Stimulated activated CD4-positive, alpha-beta T cell treated with anti-CD3 and anti-CD28 coated beads, Interleukin-15, amount 100 ng/mL, for 1 hour (primary cell): ENCODE measurements at places on chromosomes 11 and 22.

GRCh38 chr11:82776377-82776776 lies 42.7 kb upstream of the FAM181B start:
- DNase-seq = no peak

DNA sequence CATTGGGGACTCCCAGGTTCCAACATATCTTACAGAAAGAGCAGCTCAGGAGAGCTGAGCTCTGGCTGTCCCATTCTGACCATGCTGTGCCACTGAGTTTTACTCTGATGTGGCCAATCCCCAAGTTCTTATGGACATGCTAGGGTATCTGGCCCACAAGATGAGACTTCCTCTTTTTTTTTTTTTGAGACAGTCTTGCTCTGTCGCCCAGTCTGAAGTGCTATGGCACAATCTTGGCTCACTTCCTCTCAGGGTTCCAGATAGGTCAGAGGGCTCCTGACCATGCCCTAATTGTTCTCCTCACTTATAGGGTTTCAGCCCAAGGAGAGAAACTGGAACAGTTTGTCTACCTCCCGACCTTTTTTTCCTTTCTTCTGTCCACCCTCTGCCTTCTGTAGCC lies 152.3 kb upstream of the CCDC90B start:
- no peak for DNase-seq

GRCh38 chr11:10401256-10401655 lies 53.8 kb upstream of the AMPD3 start:
- no peak for DNase-seq

- DNase-seq = no peak
These were observed 537.5 kb downstream of the DLG2 start for GRCh38 chr11:85089654-85090053.

DNA sequence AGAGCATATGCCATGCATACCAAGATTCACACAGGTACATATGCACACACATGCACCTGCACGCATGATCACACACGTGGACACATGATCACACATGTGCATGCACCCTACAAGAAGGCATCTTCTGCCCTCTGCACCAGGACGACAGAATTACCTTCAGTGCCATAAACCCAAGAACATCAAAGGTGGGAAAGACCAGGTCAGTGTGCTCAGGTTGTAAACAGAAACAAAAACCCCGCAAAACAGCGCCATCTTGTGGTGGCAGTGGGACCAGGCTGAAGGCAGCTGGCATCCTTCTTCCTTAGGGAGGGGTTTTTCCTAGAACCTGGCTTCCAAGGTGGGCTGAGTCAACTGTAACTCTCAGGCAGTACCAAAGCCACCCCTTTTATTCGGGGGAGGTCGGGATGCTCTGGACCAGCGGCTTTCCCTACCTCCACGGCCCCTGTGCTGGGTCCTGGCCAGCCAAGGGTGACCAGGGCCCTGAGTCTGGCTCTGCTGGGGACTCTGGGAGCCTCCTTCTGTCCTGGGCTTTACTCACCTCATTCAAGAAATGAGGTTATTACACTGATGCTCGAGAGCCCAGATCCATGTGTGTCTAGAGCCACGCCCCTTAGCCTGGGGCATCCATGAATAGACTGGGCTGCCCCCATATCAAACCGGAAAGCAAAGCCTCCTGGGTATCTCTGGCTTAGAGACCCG lies 69.4 kb upstream of the FGF3 start:
- peak; percentile 42 for DNase-seq

GRCh38 chr11:69447786-69448185 lies 33.7 kb upstream of the LINC01488 start:
- no peak for DNase-seq

DNA sequence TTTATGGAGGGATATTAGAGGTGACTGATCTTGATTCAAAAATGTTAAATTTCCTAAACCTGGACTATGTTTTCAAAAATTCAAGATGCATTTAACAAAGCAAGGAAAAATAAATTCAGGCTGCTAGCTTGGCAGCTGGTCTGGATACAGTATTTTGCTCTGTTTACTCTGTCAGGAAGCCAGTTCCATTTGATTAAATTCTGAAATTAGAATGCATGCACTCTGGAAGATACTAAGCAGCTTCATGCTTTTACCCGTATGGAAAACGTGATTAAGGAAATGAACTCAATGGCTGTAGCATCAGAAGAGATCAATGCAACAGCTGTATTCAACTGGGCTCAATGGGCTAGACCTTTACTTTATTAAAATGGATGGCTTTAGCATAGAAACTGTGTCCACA lies 14.2 kb downstream of the C11orf71 start:
- DNase-seq = no peak

- no peak for DNase-seq
These were observed 61.2 kb downstream of the CD82 start for GRCh38 chr11:44626645-44627044.

- DNase-seq = no peak
These were observed 70.7 kb downstream of the PAK1 start for GRCh38 chr11:77403211-77403610.

DNA sequence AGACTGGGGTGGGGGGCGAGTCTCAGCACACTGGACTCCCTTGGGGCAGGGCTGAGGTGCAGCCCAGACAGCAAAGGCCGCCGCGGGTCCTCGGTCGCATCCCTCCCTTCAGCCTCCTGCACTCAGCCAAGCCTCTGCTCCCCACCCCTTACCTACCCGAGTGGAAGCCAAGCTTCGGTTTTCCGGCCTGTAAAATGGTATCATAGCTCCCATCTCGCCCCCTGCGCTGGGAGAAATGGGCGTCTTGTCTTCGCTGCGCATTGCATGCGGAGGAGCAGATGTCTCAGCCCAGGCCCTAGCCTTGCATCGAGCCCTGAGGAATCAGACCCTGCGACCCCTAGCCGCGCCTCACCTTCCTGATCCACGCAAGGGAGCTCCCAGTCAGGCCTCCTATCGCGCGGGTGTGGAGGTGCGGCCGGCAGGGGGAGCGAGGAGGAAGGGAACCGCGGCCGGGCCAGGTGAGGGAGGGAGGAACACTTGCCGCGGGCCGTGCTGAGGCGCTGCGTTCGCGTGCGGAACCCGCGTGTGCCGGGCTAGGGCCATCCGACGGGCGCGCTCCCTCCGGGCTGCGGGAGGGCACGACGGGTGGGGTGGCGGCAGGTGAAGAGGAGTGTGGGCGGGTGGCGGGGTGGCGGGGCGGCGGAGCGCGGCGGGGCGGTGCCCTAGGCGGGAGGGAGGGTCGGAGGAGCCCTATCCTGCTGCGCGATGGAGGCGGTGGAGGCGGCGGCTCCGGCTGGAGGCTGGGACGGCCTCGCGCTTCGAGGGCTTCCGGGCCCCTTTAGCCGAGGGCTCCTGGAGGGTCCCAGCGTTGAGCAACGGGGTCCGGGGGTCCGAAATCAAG lies 4.1 kb upstream of the TBX1 start:
- DNase-seq = peak; percentile 56

GRCh38 chr11:123145220-123145619 lies 49.8 kb downstream of the CLMP start:
- DNase-seq = no peak

DNA sequence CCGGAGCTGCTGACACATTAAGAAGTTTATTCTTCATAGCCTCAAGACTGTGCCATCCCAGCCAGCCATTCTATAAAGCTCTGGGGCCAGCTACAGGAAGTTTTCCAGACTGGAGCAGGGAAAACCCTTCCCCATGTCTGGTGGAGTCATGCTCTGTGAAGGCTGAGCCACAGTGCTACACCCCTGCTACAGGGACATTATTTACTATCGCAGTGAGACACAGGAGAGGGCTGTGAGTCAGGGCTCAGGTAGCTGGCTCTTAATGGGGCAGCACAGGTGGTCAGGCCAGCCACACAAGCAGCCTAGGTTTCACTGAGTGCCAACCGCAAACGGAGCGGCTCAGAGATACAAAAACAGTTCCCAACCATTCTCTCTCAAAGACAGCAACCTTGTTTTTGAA lies 12.1 kb downstream of the HPS4 start:
- DNase-seq = no peak

- no peak for DNase-seq
These were observed 47.7 kb upstream of the GAB2 start for GRCh38 chr11:78465169-78465942.

GRCh38 chr11:31366795-31367194 lies 2.7 kb downstream of the DCDC1 start:
- no peak for DNase-seq

- no peak for DNase-seq
These were observed 43.5 kb downstream of the GGTLC2 start for GRCh38 chr22:22687638-22688500.

- DNase-seq = no peak
These were observed 5.1 kb downstream of the CARS1 start for GRCh38 chr11:3052109-3052479.

DNA sequence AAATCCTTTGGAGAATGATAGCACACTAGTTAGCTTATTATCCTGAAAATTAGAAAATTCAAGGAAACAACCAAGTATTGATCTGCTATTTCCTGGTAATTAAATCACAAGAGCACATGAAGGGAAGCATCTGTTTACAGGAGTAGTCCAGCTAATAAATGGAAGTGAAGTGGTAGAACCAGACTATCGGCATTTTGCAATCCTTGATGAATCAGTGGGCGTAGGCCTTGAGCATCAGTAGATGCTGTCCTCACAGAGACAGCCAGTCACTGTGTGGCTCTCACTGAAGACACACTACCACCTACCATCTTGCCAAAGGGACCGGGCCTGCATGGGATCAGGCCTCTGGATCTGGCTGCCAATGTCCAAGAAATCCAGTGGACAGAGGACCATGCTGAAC lies 69.8 kb downstream of the FBLN1 start:
- no peak for DNase-seq

- no peak for DNase-seq
These were observed 62.1 kb upstream of the NUP50 start for GRCh38 chr22:45101515-45102227.

- no peak for DNase-seq
These were observed 544.6 kb upstream of the B3GAT1 start for GRCh38 chr11:134956450-134957210.

GRCh38 chr11:67090717-67091116 lies 28.3 kb upstream of the KDM2A start:
- DNase-seq = no peak

GRCh38 chr11:73313652-73314051 lies 5.6 kb downstream of the ARHGEF17 start:
- no peak for DNase-seq
